GM03348 (cell line): ENCODE measurements at places on chromosomes 3 and 15.

DNA sequence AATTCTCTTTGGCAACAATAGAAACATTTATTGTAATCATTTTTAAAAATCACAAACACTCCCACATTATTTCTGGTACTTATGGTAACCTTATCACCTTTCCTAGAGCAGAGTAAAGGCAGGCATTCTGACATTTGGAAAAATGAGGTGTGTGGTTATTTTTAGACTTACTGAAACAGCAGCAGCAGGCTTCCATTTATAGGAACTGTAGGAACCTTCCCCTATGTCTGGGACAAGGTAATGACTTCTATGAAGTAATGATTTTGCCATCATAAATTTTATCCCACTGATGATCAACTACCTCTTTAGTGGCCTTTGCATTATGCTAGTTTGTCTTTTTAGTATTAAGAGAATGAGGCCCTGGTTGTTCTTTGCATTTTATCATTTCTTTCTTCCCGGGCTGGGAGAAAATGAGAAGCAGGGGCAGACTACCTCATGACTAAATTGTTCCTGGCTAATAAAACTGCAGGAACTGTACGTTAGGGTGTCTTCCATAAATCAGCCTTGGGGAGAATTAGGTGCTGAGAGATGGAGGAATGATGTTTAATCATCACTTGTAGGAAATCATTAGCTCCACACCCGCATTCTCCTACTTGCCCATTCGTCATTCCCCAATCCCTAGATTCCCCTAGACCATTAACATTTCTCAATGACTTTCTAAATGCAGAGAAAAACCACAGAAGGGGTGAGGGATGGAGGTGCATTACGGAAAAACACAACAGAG, 680.3 kb downstream of the AGBL1 start:
- no peak for DNase-seq

DNA sequence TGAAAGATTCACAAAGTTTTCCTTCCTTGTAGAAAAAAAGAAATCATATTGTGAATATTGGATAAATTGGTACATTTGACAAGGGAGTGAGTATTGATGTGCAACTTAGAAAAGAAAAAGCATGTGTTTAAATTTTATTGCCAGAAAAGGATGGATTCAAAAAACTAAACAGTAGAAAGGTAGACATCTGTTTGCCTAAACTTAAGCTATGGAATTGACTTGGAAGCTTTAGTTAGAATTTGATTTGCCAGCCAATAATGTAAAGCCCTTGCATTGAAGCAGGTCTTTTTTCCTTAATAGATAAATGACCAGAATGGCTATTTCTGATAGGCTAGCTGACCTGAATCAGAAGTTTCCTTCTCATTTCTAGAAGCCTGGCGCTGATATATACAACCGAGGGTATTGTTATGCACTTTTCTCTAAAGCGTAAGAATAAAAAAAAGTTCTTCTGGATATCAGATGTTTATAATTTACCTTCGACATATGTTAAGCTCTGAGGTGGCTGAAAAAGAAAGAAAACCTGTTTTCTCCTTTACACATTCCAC, 4.2 kb downstream of the RARB start:
- DNase-seq: no peak

GRCh38 chr3:70982700-70983140, 600.8 kb downstream of the FOXP1 start:
- peak; percentile 60 for DNase-seq

DNA sequence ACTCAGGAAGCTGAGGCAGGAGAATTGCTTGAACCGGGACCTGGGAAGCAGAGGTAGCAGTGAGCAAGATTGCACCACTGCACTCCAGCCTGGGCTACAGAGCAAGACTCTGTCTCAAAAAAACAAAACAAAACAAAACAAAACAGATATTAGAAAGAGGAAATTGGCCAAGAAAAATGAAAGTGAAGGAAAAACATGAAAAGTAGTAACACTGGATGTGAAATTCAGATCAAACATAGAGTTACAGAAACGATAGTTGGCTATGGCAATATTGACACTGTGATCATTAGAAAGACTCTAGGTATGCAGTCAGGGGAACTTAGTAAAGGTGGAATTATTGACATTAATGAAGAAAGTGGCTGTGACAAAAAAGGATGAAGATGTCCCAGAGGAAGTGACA, 13.2 kb upstream of the TIPARP start:
- DNase-seq: no peak

- DNase-seq: no peak
These were observed 230.2 kb downstream of the GBE1 start for GRCh38 chr3:81531263-81531662.

DNA sequence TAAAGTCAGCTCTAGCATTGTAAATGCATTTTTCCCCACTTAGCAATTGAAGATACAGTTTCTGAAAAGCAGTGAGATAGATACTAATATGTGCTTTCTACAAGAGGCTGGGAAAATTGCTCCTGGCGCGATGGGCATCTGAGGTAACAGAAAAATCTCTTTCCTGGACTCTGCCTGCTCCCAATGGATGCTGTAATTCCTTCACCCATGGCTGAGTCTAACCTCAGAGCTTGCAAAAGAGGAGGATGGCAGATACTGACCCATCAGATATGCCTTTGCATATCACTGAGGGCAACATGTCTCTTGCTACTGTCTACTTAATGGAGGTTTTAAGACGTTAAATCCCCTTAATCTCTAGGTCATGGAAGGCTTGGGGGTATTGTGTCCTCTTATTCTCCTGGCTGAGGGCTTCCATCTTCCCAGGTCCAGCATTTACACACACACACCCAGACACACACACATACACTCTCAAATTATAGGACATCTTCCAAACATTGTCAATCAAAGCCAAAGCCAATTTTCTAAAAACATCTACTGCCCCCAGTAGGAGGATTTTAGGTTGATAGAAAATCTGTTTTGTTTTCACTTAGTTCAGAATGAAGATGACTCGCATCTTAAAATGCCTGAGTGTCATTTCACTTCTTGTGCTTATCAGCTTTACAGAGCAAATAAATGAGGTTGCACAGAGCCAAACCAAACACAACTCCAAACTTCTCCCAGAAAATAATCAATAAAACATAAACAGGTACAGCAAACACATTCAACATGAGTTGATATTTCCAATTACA, 2.4 kb downstream of the TRPM1 start:
- DNase-seq: no peak

- no peak for DNase-seq
These were observed 4.9 kb upstream of the CFAP100 start for GRCh38 chr3:126389794-126390146.

- no peak for DNase-seq
These were observed 108.1 kb upstream of the MELTF start for GRCh38 chr3:197137751-197138150.

DNA sequence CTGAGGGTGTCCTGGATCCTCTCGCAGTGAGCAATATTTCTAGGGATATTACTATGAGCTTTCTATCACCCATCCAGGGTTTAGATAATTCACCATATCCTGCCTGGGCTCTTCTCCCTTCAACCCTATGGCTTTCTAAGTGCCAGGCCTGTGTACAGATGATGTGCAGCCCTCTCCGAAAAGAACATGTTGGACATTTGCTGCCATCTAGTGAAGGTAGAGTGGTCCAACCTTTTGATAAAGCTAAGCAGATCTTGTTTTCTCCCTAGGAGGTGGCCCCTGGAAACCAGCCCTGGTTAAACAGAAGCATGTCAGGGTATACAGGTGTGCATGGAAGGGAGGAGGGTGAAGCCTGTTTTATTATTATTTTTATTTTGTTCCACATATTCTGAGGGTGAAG, 27.9 kb upstream of the SCN10A start:
- DNase-seq: peak; percentile 48

DNA sequence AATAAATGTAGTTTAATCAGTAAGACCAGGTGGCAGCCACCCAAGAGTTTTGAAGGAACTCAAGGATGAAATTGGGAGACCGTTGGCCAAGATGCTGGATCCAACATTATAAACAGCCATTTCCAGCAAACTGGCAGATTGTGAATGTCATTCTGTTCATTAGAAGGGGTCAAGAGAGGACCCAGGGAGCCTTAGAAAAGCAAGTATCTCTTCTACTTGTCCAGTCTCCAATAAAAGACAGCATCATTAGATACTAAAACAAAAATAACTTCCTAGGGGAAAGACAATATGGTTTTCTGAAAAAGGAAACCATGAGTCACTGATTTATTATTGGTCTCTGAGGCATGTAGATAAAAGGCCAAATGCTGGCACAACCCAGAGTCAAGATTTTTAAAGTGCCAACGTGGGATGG, 67.9 kb downstream of the GADL1 start:
- peak; percentile 18 for DNase-seq

DNA sequence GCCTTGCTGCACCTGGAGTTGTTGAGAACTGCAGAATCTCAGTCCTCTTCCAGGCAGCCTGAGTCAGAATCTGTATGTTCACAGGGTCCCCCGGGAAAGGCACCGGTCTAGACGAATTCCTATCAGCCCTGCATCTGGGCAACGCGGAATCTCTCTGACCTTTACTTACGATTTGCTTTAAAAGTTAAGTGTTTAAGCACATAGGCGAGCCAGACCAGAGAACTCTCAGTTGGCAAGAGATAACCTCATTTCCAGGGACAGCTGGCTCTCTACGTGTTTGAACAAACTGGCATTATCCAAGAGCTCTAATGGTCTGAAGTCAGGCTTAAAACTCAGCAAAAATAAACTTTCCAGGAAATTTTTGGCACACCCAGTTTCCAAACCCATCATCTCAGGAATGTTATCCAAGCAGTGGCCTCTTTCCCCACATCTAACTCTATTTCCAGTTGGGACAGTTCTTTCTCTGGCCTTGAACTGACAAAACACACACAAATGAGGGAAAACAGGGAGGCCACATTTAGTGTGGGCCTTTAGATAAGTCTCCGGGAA, 53.4 kb downstream of the HES1 start:
- peak; percentile 14 for DNase-seq

DNA sequence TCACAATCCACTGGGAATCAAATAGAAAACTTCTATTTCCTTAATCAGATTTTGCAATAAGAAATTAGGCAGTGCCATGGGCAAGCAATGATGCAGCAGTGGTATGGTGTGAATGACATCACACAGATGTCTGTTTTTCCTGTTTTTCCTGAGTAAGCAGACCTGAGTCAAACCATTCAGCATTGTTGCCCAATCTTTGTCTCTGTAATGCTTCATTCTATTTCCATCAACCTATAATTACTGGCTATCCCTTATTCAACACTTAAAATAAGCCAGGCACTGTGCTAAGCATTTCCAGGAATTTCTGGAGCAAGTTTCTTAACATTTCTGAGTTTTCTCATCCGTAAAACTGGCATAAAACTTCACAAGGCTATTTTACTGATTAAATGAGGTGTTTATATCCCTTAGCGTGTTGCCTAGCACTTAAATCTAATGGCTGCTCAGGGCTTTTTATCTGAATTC, 11.3 kb upstream of the OXSR1 start:
- DNase-seq: peak; percentile 36
